WERI-Rb-1 (cell line): ENCODE measurements at places on chromosomes 7 and 10.

DNA sequence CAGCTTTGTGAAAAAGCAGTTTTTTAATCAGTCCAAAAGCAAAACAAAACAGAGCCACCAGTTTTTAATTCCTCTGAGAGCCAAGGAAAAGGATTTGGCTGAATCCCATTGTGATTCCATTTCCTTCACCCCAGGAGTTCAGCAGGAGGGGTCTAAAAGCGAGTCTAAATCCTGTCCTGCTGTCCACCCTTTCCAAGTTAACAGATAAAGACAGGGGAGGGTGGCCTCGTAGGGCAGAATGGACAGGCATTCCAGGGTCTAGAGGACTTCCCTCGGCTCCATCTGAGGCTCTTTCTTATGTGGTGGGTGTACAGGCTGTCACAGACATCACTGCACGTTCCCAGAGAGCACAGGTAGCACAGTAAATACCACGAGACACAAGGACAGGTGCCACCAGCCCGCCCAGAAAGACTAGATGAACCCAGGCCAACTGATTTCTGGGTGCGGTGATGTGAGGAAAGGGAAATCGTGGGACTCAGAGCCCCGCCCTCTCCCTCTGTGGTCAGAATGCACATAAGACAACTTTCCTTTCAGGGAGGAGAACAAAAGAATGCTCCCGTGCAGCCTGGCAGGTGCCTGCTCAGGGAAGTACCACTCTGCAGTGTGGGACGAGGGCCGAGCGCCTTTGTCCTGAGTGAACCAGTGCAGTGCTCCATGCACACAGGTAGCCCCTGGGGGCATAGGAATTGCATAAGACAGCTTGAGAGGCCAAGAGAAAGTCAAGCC lies 119.7 kb downstream of the ABLIM1 start:
- DNase-seq = peak; percentile 44

- DNase-seq = peak; percentile 91
Measured at GRCh38 chr7:43302211-43302711, 189.8 kb downstream of the HECW1 start.

DNA sequence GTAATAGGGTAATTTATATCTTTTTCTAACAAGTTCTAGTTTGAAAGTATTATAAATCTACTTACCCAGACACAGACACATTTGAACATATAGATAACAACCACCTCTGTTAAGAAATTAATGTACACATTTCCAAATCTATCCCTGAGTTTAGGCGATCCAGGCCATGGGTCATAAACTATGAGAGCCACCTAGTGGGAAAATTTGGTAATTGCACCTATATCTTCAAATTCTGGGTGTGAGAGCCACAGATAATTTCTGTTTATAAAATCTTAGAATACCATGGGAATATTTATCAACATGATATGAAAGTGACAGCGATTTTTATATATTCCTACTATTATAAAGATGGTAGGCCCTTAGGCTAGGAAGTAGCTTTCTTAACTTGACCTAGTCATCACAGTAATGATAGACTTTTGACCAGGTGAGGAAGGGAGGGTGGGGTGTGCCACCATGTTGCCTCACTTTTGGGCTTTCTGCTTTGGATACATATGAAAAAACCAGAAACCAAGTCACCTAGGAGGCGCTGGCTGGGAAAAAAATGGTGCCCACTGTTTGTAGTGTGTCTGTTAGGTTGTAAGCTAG lies 8.0 kb upstream of the EPHA1 start:
- DNase-seq = no peak

GRCh38 chr7:151968357-151968756 lies 12.1 kb downstream of the GALNTL5 start:
- DNase-seq = no peak
